ENCODE measurements at places on chromosomes 3 and 15.

GRCh38 chr3:260898-261297, 64.3 kb downstream of the CHL1 start:
- no peak for DNase-seq

DNA sequence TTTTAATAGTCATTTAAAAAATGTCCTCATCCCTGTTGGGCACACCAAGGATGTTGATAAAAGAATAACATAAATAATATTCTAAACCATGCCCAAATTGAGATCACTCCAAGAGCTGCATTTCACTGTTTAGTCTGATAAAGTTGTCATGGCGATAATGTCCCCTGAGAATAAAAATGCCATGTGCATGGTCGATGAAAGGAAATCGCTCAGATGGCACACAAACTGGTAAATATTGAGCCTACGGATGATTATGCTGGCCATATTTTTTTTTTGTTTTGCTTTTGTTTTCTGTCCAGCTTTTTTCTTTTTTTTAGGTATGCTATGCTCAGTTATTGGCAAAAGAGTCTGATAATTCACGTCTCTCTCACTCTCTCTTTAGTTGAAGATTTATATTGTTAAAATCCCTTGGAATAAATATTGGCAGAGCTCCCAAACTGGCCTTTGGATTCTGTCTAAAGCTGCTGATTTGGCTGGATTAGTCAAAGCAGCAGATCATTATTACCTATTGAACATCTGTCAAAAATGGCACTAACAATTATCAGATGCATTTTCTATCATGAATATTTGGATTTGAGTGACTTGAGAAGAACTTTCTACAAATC, 643.8 kb downstream of the SQOR start:
- no peak for DNase-seq

- DNase-seq: peak; percentile 28
These were observed 371.5 kb upstream of the GOLIM4 start for GRCh38 chr3:168467115-168467714.

- DNase-seq: no peak
These were observed 105.1 kb downstream of the MECOM start for GRCh38 chr3:169558371-169558770.

- no peak for DNase-seq
These were observed 82.8 kb upstream of the HES1 start for GRCh38 chr3:194053136-194053535.

DNA sequence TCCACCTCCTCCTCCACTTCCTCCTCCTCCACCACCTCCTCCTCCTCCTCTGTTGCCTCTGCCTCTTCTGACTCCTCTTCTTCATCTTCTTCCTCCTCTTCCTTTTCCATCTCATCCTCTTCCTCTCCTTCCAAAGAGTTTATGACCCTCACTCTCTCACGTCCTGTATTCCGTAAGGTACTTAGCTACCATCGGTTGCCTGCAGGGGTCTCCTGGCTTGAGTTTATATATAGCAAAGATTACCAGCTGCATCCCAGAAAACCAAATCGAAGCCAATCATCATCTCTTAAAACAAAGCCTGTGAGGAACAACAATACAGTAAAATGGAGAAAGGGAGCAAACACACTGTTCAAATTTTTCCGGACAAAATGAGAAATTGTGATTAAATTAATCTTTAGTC, 317.4 kb downstream of the C3orf38 start:
- DNase-seq: no peak

- DNase-seq: no peak
These were observed 94.8 kb downstream of the FLNB start for GRCh38 chr3:58102976-58103451.

All from NCI-H2227 treated with DMSO at 0.1 percent for 48 hours (cell line).